Tibial nerve (tissue), 4 donors: ENCODE measurements at places on chromosomes 7 and 10. TPM values are rescaled to one million over a fixed set of nuclear protein-coding genes. Genes with fewer than 3 reads are reported as not detected.

PVRIG gene
- total RNA-seq, result not detected

HOXA4 gene
- 4.8 TPM for total RNA-seq

LRMDA gene
- 9.8 TPM for total RNA-seq

EPHB6 gene
- total RNA-seq, result 16.0 TPM

CFAP43 gene
- 0.30 TPM for total RNA-seq

NKX2-3 gene
- not detected for total RNA-seq

BEND7 gene
- total RNA-seq, result 10.8 TPM

MALRD1 gene
- 1.3 TPM for total RNA-seq

TRIM50 gene
- not detected for total RNA-seq

AKR1D1 gene
- total RNA-seq, result not detected

GRCh38 chr10:18423058-18423637 lies 228.2 kb downstream of the NSUN6 start:
- H3K27me3 ChIP-seq, result no peaks in the 10 kb centered on the region
- no peak overlapping the region for H3K27ac ChIP-seq
- no peaks in the 10 kb centered on the region for H3K36me3 ChIP-seq
- no peak for DNase-seq
- H3K4me3 ChIP-seq, result no peak overlapping the region
- H3K4me1 ChIP-seq, result no peaks in the 10 kb centered on the region

DNA sequence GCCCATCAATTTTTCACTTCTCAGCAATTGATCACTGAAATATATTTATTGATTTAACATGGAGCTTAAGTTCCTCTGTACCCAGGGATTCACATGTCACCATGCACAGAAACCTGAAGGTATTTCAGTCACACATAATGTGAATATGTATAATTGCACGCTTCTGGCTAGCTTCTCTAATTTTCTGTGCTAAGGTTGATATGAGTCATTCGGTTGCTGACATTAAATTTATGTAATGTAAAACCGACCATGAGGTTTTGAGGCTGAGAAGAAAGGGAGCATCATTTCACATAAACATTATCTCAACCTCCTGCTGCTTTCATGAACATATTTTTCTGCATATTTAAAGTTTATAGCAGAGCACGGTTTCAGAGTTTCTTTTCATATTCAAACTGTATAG lies 381.0 kb upstream of the TPK1 start:
- no peak overlapping the region for H3K4me3 ChIP-seq
- no peaks in the 10 kb centered on the region for H3K36me3 ChIP-seq
- no peak for DNase-seq
- no peaks in the 10 kb centered on the region for H3K27me3 ChIP-seq

GRCh38 chr7:20696002-20696605 lies 80.6 kb downstream of the ABCB5 start:
- H3K36me3 ChIP-seq, result no peaks in the 10 kb centered on the region
- H3K4me1 ChIP-seq, result no peaks in the 10 kb centered on the region
- DNase-seq, result no peak
- H3K4me3 ChIP-seq, result no peak overlapping the region
- no peak overlapping the region for H3K27ac ChIP-seq
- no peaks in the 10 kb centered on the region for H3K27me3 ChIP-seq

DNA sequence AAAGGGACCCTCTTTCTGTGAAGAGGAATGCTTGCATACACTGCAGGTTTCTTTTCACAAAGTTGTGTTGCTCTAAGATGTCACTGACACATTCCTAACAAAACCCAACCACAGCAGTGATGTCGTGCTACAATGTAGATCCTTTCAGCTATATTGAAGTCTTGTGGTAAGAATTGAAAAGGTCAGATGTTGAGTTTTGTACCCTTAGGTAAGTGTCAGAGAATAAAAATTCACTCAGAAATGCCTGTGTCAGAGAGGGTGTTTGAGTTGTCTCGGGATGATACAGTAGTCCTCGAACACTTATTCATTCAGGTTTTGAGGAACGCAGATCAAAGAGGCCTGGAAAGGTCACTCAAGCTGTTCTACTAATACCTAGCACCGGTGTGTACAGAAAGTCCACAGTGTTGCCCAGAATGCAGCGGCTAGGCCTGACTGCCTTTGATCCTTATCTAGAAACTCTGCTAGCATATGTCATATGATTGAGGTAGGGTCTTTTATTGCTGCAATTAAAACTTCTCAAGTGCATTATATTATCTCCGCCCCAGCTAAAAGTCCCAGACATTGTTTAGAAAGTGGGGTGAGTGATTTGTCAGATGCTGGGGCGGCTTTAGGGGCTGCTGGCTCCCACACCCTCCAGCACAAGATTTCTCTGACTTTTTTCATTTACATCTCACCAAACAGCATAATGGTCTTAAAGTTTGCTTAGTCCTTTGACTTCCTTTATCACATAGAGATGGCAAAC lies 26.0 kb downstream of the RNF32 start:
- H3K4me1 ChIP-seq, result no peaks in the 10 kb centered on the region
- no peak for DNase-seq
- no peak overlapping the region for H3K4me3 ChIP-seq
- no peak overlapping the region for H3K27ac ChIP-seq
- H3K27me3 ChIP-seq, result no peaks in the 10 kb centered on the region

- DNase-seq, result no peak
- H3K27me3 ChIP-seq, result no peaks in the 10 kb centered on the region
Measured at GRCh38 chr7:108650467-108650866, 80.8 kb downstream of the DNAJB9 start.

DNA sequence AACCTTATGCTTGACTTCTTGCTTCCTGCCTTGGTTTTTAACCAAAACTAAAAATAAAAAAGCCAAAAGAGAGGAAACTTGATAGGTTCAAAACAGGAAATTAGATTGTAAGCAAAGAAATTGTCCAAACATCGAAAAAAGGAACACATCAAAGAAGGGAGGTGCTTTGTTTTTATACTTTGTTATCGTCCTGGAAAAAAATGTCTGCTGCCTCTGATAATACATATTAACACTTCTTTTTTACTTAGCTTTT lies 286.6 kb upstream of the C7orf33 start:
- H3K4me1 ChIP-seq, result no peaks in the 10 kb centered on the region
- no peak overlapping the region for H3K4me3 ChIP-seq
- H3K27ac ChIP-seq, result no peak overlapping the region

- H3K27ac ChIP-seq, result no peak overlapping the region
- H3K36me3 ChIP-seq, result no peaks in the 10 kb centered on the region
- peak; percentile 2 for DNase-seq
- H3K4me1 ChIP-seq, result no peaks in the 10 kb centered on the region
- no peak overlapping the region for H3K4me3 ChIP-seq
- H3K27me3 ChIP-seq, result no peaks in the 10 kb centered on the region
Measured at GRCh38 chr7:64879086-64879730, 23.9 kb upstream of the ZNF273 start.

DNA sequence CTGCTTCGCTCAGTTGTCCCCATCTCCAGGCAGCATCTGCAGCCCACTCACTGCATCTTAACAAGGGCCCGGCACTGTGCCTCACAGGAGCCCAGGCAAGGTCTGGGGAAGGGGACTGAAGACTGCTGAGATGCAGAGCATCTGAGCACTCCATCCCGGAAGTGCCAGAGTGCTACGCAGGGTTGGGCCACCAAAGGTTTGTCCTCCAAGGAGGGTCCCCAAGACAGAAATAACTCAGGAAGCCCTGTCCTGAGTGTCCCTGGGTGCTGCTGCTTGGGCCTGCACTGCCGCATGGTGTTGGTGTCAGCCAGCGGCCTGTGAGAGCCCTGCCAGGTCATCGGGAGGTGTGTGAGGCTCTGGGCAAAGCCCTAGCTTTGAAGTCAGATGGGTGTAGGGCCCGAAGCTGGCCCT lies 288.2 kb upstream of the ZMIZ1 start:
- H3K27me3 ChIP-seq, result no peaks in the 10 kb centered on the region
- no peak overlapping the region for H3K4me3 ChIP-seq
- H3K27ac ChIP-seq, result no peak overlapping the region
- DNase-seq, result no peak

DNA sequence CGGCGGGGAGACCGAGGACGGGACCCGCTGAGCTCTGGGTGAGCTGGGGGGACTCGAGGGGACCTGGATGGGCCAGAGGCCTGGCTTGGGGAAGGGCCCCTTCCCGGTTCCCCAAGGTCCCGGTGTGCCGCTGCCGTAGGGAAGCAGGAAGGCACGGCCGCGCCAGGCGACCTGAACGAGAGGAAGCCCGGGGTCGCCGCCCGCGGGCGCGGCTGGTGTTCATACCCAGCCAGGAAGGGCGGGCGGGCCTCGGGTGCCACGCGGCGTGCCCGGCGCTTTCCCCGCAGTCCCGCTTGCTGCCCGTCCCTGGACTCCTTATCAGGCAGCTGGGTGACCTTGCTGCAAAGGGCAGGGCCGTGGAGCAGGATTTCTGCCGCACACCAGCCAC lies 38.0 kb downstream of the ZNF777 start:
- no peak for DNase-seq
- no peaks in the 10 kb centered on the region for H3K27me3 ChIP-seq
- H3K36me3 ChIP-seq, result no peaks in the 10 kb centered on the region
- peak overlapping the region; percentile 36 for H3K4me3 ChIP-seq
- H3K4me1 ChIP-seq, result peaks cover 4% of the 10 kb centered on the region
- peak overlapping the region; percentile 9 for H3K27ac ChIP-seq

DNA sequence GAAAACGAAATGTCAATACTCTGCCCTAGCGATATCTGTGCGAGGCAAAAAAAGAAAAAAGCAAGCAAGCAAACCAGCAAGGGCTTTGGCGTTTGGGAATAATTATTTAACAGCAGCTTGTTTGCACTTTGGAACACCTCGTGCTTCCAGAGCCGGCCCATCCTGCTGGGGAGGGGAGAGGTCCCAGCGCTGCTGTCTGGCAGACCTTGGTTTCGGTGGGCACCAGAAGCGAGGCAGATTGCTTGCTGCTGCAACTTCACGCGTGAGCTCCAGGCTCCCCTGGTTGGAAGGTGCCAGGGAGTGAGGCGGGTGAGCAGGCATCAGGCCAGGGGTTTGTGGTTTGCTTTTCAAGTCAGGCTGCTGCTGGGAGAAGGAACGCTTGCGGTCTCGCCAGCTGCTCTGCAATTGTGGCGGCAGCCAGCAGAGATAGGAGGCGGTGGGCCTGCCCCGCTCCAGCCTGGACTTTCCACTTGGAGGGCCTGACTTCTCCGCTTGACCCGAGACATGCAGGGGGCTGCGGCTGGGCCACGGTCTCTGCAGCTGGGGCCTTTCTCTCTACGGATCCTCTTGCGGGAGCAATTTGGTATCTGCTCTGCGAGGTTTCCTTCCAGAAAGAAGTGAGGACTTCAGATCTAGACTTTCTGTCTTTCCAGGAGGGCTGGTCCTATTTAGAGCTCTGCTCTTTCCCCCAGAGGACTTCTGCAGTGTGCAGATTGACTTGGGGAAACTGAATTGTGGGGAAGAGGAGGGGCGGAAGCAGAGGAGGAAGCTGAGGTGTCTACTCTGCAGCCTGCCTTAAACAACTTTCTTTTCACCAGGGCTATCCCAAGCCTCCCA lies 131.4 kb downstream of the PRPF18 start:
- H3K36me3 ChIP-seq, result no peaks in the 10 kb centered on the region
- H3K27ac ChIP-seq, result peak overlapping the region; percentile 87
- H3K4me1 ChIP-seq, result no peaks in the 10 kb centered on the region
- peak; percentile 41 for DNase-seq
- H3K4me3 ChIP-seq, result peak overlapping the region; percentile 23

GRCh38 chr10:121104476-121105111 lies 253.4 kb downstream of the WDR11 start:
- DNase-seq, result no peak
- no peaks in the 10 kb centered on the region for H3K27me3 ChIP-seq
- H3K36me3 ChIP-seq, result no peaks in the 10 kb centered on the region
- H3K4me3 ChIP-seq, result no peak overlapping the region

GRCh38 chr7:153188630-153189029 lies 429.1 kb downstream of the ACTR3B start:
- no peak for DNase-seq
- H3K4me1 ChIP-seq, result no peaks in the 10 kb centered on the region
- H3K27ac ChIP-seq, result no peak overlapping the region
- H3K27me3 ChIP-seq, result no peaks in the 10 kb centered on the region
- no peaks in the 10 kb centered on the region for H3K36me3 ChIP-seq

- no peaks in the 10 kb centered on the region for H3K4me1 ChIP-seq
- no peaks in the 10 kb centered on the region for H3K36me3 ChIP-seq
- no peaks in the 10 kb centered on the region for H3K27me3 ChIP-seq
- peak overlapping the region; percentile 38 for H3K27ac ChIP-seq
- H3K4me3 ChIP-seq, result no peak overlapping the region
- no peak for DNase-seq
Measured at GRCh38 chr10:76778914-76779795, 858.5 kb downstream of the KCNMA1 start.

- H3K4me1 ChIP-seq, result peaks cover 41% of the 10 kb centered on the region
- no peak for DNase-seq
- H3K36me3 ChIP-seq, result no peaks in the 10 kb centered on the region
- no peak overlapping the region for H3K4me3 ChIP-seq
Measured at GRCh38 chr10:109939315-109939961, 16.1 kb upstream of the XPNPEP1 start.

DNA sequence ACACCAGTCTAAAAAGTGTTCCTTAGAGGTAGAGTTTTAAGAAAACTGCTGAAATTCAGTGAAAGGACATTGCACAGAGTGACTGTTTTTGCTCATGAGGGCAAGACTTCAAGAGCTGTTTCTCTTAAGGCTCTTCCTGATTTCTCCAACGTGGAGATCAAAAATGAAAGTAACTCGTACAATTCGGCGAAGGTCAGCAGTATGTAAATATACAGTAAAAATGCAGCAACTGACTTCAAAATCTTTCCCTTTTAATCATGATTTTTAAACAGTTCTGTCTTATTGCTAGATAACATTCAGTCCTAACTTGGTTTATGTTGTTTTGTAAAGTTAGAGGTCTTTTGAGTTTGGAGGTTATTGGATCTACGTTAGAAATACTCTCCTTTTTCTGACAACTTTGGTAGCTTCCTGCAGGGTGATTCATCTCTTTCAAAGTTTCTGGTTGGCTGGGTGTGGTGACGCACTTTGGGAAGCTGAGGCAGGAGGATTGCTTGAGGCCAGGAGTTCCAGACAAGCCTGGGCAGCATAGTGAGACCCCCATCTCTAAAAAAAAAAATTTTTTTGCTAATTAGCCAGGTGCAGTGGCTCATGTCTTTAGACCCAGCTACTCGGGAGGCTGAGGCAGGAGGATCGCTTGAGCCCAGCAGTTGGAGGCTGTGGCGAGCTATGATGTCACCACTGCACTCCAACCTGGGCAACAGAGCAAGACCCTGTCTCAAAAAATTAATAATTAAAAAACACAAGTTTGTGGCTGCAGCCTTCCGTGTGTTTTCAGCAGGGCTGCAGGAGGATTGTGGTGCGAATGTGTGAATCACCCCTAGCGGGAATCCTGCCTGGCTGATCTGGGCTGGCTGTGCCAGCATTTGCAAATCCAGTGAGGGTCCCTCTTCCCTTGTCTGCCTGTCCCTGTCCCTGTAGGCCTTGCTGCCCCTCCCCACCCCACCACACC lies 29.2 kb upstream of the AP5Z1 start:
- H3K27me3 ChIP-seq, result no peaks in the 10 kb centered on the region
- peaks cover 35% of the 10 kb centered on the region for H3K4me1 ChIP-seq
- no peak for DNase-seq
- H3K4me3 ChIP-seq, result no peak overlapping the region
- peak overlapping the region; percentile 94 for H3K27ac ChIP-seq
- H3K36me3 ChIP-seq, result peaks cover 7% of the 10 kb centered on the region
